Glomerular endothelial cell (primary cell): ENCODE measurements at places on chromosomes 1 and 21. TPM values are rescaled to one million over a fixed set of nuclear protein-coding genes. Genes with fewer than 3 reads are reported as not detected.

DNA sequence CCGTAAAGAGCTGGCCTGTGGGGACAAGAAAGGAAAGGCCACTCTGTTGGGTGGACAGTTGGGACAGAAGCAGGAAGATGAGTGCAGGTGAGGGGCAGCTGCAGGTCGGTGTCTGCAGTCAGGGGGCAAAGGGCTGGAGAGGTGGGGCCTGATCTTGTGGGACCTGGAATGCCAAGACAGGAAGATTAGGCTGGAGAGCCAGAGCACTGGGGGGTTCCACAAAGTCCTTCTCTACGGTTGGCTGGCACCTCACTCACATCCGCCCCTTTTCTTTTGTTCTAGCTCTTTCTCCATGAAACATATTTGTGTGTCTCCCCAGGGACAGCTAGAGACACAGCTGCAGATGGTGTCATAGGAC, 404.1 kb downstream of the PTPRU start:
- DNase-seq, result no peak

DNA sequence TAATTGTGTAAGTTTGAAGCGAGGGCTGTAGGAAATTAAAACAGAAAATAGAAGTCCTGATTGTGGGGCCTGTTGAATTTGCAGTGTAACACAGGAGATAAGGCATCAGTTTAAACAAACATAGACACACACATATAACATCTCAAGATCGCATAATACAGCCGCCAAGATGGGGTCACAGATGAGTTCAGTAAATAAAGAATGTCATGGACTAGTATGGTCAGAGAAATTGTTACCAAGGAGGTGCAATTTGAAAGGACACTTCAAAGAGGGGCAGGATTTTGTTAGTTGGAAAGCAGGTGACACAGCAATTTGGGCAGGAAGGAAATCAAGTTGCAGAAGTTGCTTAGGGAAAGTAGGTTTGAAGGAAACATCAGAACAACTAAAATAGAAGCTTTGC, 450.0 kb downstream of the USP25 start:
- DNase-seq, result no peak

The MCOLN3 gene
- not detected in 2 replicates for total RNA-seq

The TFF2 gene
- total RNA-seq, result not detected in 2 replicates

The TRIM67 gene
- total RNA-seq, result 0.29 and 0.58 TPM in 2 replicates

DNA sequence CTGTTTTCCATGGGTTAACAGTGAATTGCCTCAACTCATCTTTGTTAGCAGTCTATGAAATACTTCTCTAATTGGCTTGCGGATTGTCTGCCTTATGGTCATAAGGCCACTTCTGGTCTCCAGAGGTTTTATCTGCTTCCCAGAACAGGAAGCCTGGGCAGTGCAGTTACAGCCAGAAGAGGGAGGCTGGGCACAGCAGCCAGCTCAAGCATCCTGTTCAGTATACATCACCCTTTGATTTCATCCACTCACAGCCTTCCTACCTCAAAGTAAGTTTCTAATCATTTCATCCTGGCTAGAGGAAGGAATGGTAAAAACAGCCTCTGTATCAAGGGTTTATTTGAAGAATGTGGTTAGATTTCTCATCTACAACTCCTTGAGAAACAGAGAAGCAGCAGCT, 311.5 kb upstream of the DEPDC1 start:
- DNase-seq, result no peak

The OPRD1 gene
- under 0.01 TPM in 1 of 2 replicates, not detected in the other for total RNA-seq

The OR10K1 gene
- total RNA-seq, result not detected in 2 replicates

DNA sequence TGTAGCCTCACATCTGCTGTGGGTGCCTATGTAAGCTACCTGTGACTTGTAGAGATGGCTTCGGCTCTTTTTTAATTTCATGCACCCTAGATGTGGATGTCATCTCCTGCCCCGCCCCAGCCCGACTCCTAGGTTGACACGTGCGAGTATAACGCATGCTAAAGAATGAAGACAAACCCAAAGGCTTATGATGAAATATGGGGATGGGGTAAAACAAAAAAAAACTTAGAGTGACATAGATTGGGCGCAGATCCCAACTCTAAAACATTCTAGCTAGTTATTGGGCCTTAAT, 613 bp upstream of the ERO1B start:
- no peak for DNase-seq

GRCh38 chr1:53946252-53947171, at the start of gene LRRC42:
Gene LRRC42 (plus strand): TSS chr1:53946350. CDS start chr1:53952000, 5,650 bp downstream.
- DNase-seq, result no peak

DNA sequence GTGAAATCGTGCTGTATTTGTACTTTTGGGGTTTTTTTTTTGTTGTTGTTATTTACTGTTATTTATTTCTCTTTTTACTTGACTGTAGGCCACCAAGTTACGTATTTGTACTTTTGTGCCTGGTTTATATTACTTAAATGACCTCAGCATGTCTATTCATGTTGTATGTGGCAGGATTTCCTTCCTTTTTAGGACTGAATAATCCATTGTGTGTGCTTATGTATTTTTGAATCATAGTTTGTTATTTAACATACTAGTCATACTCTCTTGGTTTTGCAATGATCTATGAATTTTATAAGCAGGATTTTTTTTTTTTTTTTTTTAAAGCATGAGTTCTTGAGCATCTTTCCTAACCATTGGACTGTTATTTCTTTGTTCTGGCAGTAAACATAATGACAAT, 51.2 kb downstream of the RNF2 start:
- DNase-seq, result peak; percentile 14

The CDKN2C gene
- 1.0 and 3.3 TPM in 2 replicates for total RNA-seq

DNA sequence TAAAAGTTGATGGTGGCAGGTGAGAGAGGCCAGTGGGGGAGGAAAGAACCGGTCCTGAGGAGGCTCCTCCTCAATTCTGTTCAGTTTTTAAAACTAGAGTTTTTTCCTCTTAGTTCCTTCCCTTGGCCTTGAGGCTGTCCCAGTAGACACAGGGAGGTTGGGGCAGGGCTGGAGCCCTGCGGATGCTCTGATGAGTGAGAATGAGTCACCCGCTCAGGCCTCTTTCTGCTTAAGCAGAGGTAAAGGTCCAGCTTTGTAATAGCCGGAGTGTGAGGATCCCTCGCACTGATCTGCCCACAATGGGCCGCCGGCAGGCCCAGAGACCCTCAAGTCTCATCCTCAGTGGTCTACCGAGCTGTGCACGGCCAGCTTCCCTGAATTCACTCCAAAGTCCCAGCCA, 49.6 kb upstream of the IRF2BP2 start:
- DNase-seq, result no peak
